Neural progenitor cell (in vitro differentiated cells): ENCODE measurements at places on chromosomes 1 and 21. TPM values are rescaled to one million over a fixed set of nuclear protein-coding genes. Genes with fewer than 3 reads are reported as not detected.

PLA2G2F gene
- not detected in 2 replicates for total RNA-seq

C1orf21 gene
- 66.4 and 117 TPM in 2 replicates for total RNA-seq

GRCh38 chr1:181190364-181191035 lies 102.0 kb downstream of the IER5 start:
- H3K27me3 ChIP-seq, result peaks cover 15% of the 10 kb centered on the region
- no peak for DNase-seq
- H3K4me3 ChIP-seq, result peak overlapping the region; percentile 53
- H3K4me1 ChIP-seq, result no peaks in the 10 kb centered on the region
- H3K27ac ChIP-seq, result no peak overlapping the region

TNFRSF1B gene
- 0.04 and 0.22 TPM in 2 replicates for total RNA-seq

GRCh38 chr1:231631717-231632116 lies 5.1 kb downstream of the DISC1 start:
- H3K27ac ChIP-seq, result no peak overlapping the region
- H3K36me3 ChIP-seq, result no peaks in the 10 kb centered on the region
- H3K27me3 ChIP-seq, result peaks cover 20% of the 10 kb centered on the region
- DNase-seq, result no peak
- H3K4me1 ChIP-seq, result no peaks in the 10 kb centered on the region
- H3K4me3 ChIP-seq, result no peak overlapping the region
